ENCODE measurements at places on chromosomes 1 and 21. TPM values are rescaled to one million over a fixed set of nuclear protein-coding genes. Genes with fewer than 3 reads are reported as not detected.

The SPATA46 gene
- total RNA-seq = not detected

The C1orf94 gene
- not detected for total RNA-seq

The PPP2R5A gene
- 23.4 TPM for total RNA-seq

The LCE1B gene
- not detected for total RNA-seq

The HSD3B2 gene
- total RNA-seq = not detected

The GSTM5 gene
- not detected for total RNA-seq

The MUL1 gene
- total RNA-seq = 44.1 TPM

The MAB21L3 gene
- not detected for total RNA-seq

The FAM167B gene
- total RNA-seq = 0.45 TPM

The FMO4 gene
- 0.67 TPM for total RNA-seq

The HFM1 gene
- total RNA-seq = 0.07 TPM

The FAM76A gene
- total RNA-seq = 6.9 TPM

The OR2L8 gene
- not detected for total RNA-seq

The NKAIN1 gene
- 1.1 TPM for total RNA-seq

The MAP3K21 gene
- total RNA-seq = 8.3 TPM

The EFNA1 gene
- 26.0 TPM for total RNA-seq

Data from A549 treated with Hydrocortisone at 1 μM for 4 hours (cell line).